Left kidney (tissue), 8 donors: ENCODE measurements at places on chromosomes 6 and 20. TPM values are rescaled to one million over a fixed set of nuclear protein-coding genes. Genes with fewer than 3 reads are reported as not detected.

GRCh38 chr6:63897459-63897858 lies 261.9 kb downstream of the PHF3 start:
- no peak for DNase-seq

- DNase-seq, result no peak
Observed at GRCh38 chr6:121879149-121879548, 443.7 kb downstream of the GJA1 start.

Gene TAGAP
- 0.78 TPM for polyA plus RNA-seq

Gene LAMA5
- polyA plus RNA-seq, result 119 TPM

- DNase-seq, result no peak
Observed at GRCh38 chr6:36110863-36111262, 19.4 kb upstream of the MAPK13 start.
